ENCODE measurements at places on chromosomes 12 and 14.

- DNase-seq = no peak
These were observed 15.2 kb downstream of the VIPAS39 start for GRCh38 chr14:77442196-77442595.

DNA sequence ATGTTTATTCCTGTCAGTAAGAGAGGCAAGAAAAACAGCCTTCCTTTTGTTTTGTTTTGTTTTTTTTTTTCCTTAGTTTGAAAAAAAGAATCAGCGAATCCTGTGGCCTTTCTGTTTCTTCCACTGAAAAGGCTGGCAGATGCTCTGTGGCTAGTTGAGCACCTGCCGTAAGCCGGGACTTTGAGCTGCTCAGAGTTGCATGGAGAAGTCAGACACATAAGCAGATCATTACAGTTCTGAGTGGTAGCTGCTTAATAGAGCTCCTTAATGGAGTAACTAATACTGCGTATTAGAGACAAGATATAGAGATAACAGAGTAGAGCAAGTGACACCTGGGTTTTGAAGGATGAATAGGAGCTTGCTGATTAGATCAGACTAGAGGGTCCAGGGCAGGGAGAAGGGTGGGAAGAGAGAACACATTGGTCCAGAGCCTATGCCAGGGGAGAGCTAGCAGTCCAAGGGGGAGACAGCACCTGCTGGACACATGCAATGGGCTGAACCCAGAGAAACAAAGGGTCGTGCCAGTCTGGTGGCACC lies 129.4 kb downstream of the TSPAN9 start:
- no peak for DNase-seq

DNA sequence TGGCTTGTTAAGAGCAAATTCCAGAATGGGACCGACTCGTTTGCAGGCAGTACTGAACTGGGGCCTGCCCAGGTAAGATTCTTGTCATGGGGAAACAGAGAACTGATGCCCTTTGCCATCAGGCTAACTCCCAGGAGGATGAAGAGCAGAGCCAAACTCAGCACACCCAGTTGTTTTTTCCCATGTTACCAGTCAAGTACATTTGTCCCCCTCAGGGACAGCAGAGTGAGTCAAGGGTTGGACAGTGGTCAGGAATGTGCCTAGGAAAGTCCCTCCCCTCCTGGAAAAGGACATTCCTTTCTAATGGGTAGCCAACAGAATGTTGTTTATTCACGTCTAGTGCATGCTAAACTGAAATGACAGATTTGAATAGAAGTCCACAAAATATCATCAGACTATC lies 1.6 kb downstream of the ART4 start:
- no peak for DNase-seq

DNA sequence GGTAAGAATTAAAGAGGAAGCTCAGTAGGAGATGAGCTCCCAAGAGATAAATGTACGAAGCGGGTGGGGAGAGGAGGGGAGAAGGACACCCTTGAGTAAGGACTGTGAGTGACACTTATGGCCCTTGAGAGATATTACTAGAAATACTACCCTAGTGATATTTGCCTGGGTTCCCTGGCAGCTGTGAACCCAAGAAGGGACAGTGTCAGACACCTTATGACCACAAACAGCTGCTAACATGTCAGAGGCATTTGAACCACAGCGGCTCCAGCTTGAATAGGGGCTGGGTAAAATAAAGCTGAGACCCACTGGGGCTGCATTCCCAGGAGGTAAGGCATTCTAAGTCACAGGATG lies 19.6 kb upstream of the SLC6A12 start:
- DNase-seq = no peak

DNA sequence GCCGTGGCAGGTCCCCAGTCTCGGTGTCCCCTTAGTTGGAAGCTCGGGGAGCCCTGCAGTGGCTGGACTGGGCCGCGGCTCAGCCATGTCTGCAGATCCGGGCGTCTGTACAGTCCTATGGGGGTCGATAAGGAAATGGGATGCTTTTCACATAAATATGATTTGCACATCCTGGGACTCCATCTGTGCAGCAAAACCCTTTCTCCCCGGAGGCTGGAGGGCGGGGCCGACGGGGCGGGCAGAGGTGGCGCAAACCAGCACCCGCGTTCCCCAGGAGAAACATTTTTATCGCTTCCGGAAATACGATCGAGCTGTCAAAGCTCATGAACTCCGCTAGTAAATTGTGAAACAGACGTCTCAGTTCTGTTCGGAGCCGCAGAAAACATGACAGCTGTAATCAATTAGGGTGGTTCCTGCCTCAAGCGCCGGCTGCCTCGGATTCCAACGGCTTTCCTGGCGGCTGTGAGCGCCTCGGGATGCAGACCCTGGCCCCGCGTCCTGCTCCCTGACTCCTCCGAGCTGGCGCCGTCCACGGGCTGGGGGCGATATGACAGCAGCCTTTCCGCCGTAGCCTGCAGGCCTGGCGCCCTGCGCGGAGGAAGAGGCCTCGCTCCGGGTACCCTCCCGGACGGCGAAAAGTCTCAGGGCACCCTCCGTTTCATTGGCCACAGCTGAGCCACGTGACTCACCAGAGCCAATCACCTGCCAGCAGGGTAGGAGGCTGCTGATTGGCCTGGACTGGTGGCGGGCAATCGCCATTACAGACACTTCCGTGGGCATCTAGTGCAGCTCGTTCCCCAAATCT lies 23.0 kb downstream of the DIO3 start:
- DNase-seq = no peak

GRCh38 chr14:72515779-72516770 lies 377.8 kb downstream of the DPF3 start:
- no peak for DNase-seq

GRCh38 chr14:28247491-28247890 lies 519.1 kb upstream of the FOXG1 start:
- DNase-seq = no peak

DNA sequence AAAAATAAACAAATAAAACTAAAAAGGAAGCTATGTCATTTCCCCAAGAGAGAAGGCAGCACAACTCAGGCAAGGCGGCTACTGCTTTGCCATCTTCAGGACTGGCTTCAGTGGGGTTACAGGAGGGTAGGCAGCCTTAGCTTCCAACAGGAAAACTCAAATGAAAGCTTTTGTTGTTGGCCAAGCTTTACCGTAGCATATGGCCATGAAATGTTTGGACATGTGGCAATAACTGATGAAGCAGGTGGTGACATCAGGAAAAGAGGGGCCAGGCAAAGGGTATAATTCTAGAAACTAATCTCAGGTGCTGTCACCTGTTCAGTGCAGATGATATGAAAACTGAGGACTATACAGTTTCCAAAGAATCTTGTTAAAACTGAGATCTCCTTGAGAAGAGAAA lies 22.8 kb upstream of the NPFF start:
- DNase-seq = no peak

DNA sequence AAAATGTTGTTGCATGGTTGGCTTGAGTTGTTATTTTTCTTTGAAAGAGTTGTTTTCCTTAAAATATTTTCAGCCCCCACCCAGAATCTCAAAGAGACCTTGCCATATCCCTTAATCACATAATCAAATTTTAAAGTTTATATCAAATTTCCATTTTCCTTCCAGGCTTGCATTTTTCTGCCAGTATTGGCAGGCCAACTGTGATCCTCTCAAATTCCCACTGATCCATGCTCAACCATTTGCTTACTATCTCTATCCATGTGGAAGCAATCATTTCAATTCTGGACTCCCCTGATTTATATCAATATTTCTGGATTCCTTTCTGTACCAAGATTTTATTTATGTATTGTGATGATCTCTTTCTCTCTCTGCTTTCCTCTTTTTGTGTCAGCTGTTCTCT lies 64.2 kb upstream of the PYGL start:
- no peak for DNase-seq

DNA sequence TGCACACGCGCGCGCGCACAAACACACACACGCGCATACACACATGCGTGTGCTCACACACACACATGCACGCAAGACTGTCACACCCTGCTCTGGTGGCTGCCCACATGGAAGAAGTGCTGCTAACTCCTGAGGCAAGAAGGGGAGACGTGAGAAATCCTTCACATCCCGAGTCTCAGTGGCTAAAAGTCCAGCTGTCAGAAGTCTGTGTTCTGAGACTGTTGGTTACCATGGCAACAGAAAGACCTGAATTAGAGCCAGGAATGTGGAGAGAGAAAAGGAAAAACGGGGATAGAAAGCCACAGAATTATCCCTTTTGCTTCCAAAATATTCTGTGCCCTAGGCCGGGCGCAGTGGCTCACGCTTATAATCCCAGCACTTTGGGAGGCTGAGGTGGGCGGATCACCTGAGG lies 71.2 kb downstream of the PPFIBP1 start:
- no peak for DNase-seq

DNA sequence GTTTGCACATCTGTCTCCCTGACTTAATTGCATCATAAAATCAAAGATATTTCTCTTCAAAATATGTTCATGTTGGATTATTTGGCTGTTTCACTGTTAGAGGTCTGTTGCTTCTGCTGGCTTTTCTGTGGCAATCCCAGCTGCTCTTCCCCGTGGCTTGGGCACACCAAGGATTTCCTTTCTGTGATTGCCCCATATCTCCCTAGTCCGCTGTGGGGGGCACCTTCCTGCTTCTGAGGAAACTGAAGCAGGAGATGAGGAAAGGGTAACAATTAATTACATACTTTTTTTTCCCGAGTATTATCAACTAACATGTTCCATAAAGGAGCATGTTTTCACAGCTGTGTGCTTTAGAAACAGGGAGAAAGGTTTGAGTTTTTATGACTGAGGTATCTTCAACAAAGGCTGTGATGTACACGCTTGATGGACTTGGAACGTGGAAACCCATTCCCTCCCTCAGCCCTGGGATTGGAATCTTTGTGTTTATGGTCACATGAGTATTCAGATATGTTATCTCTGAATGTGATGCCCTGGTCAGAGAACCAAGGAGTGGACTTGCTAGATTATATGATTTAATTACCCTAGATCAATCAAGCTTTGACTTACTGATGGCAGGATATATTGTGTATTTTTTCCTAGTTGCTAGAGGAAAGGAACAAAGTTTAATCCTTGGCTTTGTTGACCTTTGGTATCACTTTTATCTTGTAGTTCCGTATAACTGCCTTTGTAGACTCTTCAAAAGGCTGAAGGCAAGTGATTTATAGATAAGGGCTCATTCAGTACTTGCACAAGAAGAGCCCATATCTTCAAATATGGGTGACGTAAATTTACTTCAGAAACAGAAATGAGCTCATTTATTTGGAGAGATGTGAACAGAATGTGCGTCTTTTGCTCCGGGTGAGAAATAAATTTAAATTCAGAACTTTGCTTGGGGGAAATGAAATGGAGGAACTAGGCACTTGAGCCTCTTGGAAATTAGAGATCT lies 46.7 kb downstream of the BORCS5 start:
- DNase-seq = no peak

GRCh38 chr14:87874676-87875075 lies 118.3 kb downstream of the GALC start:
- DNase-seq = no peak

- DNase-seq = no peak
These were observed 357.4 kb downstream of the TMEM117 start for GRCh38 chr12:44193281-44193680.

- DNase-seq = no peak
These were observed 95.5 kb downstream of the SLC38A6 start for GRCh38 chr14:61076556-61076955.

- no peak for DNase-seq
These were observed 133.9 kb downstream of the STXBP6 start for GRCh38 chr14:24915958-24916595.

DNA sequence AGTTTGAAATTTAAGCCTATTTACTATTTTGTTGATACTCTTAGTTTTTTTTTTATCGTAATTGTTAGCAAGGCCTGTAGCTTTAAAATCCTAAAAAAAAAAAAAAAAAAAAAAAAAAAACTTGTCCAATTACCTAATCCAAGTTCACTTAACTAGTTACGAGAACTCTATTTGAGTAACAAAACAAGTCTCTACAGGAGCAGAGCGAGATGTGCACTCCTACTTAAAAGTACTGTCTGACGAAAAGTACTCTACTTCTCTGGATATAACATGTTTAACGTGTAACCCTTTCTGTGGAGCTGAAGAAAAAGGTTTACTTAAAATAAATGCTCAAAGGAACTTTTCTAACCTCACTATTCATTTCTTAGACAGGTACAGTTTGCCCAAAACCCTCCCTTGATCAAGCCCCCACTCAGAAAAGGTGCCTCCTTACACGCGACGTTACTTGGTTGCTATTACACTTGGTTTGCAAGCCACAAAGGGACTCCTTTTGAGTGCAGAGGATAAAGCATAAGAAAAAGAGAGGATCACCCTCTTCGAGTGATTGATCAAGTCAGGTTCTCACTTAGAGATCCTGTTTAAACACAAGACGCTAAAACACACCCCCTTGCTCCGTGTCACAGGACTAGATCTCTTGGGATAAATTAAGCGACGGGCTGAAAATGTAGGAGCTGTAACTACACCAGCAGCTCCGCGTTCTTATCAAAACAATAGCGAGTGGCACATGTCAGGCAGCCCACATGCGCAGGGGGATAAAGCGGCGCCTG lies 2.2 kb downstream of the BAZ1A start:
- DNase-seq = no peak

DNA sequence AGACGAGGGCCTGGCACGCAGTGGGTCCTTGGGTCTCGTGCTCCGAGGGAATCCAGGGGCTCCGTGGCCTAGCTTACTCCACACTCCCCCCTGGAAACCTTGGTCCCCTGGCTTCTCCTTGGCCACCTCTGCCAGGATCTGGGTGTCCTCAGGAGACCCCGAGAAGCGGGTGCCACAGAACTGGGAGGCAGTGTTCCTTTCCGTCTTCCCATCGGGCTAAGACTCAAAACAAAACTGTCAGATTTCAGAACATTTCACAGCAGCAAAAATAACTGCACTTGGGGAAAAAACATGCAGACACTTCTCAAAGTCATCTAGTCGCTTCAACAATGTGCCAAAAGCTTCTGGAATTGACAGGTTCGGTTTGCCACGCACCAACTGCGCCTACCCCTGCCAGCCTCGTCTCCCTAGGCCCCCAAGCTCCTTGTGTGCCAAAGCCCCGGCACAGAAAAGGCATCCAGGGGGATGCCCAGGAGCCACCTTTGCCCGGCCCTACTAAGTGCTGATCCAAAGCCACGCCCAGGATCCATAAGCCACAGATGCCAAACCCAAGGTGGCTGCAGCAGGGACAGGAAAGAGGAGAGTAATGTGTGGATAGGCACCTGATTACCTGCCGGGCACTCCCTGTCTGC lies 58.4 kb upstream of the DIO3 start:
- no peak for DNase-seq

- no peak for DNase-seq
These were observed 51.1 kb upstream of the SLC8A3 start for GRCh38 chr14:70239802-70240201.

- no peak for DNase-seq
These were observed 96.8 kb upstream of the PKP2 start for GRCh38 chr12:32993404-32993803.

DNA sequence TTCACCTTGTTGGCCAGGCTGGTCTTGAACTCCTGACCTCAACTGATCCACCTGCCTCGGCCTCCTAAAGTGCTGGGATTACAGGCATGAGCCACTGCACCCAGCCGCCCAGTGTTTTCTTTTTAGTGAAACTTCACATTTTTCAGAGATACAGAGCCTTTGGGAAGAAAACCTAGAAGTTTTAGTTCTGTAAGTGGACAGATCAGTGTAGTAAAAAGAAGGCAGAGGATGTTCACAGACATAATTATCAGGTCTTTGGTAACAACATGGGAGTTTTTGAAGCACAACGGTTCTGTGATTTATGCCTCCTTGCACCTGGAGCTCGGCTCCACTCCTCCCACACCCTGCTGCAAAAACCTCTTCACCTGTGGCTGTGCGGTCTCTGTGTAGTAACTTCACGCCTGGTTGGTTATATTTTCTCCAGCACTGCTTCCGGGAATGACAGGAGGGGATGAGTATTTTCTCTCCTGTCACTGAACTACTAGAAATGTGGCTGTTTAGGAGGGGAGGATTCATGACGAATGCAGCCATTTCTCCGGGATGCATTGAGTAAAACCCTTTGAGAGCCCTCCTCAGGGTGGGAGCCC lies 67.0 kb downstream of the ARF6 start:
- no peak for DNase-seq

GRCh38 chr14:63860146-63860545 lies 7.3 kb downstream of the SYNE2 start:
- no peak for DNase-seq
